ENCODE measurements at places on chromosomes 11 and 22. TPM values are rescaled to one million over a fixed set of nuclear protein-coding genes. Genes with fewer than 3 reads are reported as not detected.

- no peak overlapping the region for H3K4me3 ChIP-seq
- no peaks in the 10 kb centered on the region for H3K36me3 ChIP-seq
- DNase-seq = no peak
- H3K27me3 ChIP-seq = no peaks in the 10 kb centered on the region
Observed at GRCh38 chr22:28395920-28396753, 283.5 kb downstream of the TTC28 start.

DNA sequence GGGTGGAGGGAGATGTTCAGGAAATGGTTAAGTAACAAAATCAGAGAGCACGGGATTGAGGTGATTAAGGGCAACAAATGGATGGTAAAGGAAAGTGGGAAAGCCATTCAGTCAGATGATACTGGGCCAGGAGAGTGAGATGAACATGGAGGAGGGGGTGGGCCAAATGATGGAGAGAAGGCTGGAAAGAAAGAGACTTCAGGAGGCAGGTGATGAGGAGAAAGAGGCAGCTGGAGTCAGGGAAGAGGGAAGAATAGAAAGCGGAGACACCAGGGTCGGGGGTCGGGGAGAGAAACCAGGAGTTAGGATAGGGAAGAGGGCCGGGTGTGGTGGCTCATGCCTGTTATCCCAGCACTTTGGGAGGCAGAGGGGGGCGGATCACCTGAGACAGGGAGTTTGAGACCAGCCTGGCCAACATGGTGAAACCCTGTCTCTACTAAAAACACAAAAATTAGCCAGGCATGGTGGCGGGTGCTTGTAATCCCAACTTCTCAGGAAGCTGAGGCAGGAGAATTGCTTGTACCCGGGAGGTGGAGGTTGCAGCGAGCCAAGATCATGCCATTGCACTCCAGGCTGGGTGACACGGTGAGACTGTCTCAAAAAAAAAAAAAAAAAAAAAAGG is 4.7 kb upstream of the KDM2A start:
- H3K27ac ChIP-seq = no peak overlapping the region
- no peaks in the 10 kb centered on the region for H3K36me3 ChIP-seq
- DNase-seq = no peak

- no peaks in the 10 kb centered on the region for H3K36me3 ChIP-seq
- H3K4me3 ChIP-seq = no peak overlapping the region
- peaks cover 99% of the 10 kb centered on the region for H3K4me1 ChIP-seq
- peak overlapping the region; percentile 95 for H3K27ac ChIP-seq
- no peaks in the 10 kb centered on the region for H3K27me3 ChIP-seq
Observed at GRCh38 chr22:36362932-36363331, 24.8 kb downstream of the MYH9 start.

DNA sequence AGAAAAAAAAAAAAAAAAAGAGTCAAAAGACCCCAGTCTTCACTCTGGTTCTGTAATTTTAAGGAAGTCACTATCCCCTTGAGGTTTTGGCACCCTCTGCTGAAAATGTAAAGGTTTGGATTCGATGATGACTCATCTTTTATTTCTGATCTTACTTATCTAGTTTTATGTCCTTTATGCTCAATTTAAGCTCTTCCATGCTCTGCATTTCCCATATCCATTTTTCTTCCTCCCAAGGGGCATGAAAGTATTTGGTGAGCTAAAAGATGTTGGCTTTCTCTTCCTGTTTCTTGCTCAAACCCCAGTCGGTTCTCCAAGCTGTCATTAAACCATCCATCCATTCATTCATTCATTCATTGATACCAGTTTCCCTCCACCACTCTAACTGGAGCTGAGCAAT is 61.0 kb upstream of the CDON start:
- DNase-seq = no peak
- no peak overlapping the region for H3K27ac ChIP-seq
- no peak overlapping the region for H3K4me3 ChIP-seq
- no peaks in the 10 kb centered on the region for H3K4me1 ChIP-seq
- H3K36me3 ChIP-seq = no peaks in the 10 kb centered on the region
- H3K27me3 ChIP-seq = no peaks in the 10 kb centered on the region

- no peaks in the 10 kb centered on the region for H3K36me3 ChIP-seq
- H3K4me1 ChIP-seq = no peaks in the 10 kb centered on the region
- no peak for DNase-seq
- no peak overlapping the region for H3K4me3 ChIP-seq
- H3K27ac ChIP-seq = no peak overlapping the region
Observed at GRCh38 chr11:113431746-113432145, 43.5 kb downstream of the DRD2 start.

GRCh38 chr11:72807021-72807693 is 7.1 kb upstream of the ATG16L2 start:
- peak overlapping the region; percentile 79 for H3K27ac ChIP-seq
- H3K4me3 ChIP-seq = no peak overlapping the region
- no peak for DNase-seq
- no peaks in the 10 kb centered on the region for H3K27me3 ChIP-seq

GRCh38 chr11:108685419-108686130 is 20.7 kb downstream of the DDX10 start:
- H3K36me3 ChIP-seq = peaks cover 5% of the 10 kb centered on the region
- no peak for DNase-seq
- H3K4me3 ChIP-seq = no peak overlapping the region
- H3K27me3 ChIP-seq = no peaks in the 10 kb centered on the region
- H3K4me1 ChIP-seq = no peaks in the 10 kb centered on the region

DNA sequence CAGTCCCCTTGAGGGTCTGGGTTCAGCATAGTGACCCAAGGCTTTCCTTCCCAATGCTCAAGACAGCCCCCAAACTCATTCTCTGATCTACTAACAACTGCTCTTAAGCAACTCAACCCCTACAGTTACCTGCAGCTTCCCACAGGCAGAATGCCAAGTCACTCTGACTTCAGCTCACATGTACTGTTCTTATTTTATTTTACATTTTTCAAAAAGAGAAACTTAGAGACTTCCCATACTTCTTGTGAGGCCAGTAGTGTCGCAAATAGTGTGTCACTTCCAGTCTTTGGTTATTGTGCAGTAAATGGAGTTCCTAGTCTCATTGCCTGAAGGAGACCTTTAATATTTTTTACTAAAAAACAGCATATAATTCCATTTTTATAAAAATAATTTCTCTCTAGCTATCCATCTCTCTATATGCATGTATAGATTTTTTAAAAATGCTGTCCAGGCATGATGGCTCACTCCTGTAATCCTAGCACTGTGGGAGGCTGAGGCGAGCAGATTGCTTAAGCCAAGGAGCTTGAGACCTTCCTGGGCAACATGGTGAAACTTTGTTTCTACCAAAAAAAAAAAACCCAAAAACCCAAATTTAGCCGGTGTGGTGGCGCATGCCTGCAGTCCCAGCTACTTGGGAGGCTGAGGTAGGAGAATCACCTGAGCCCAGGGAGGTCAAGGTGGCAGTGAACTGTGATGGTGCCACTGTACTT is 41.8 kb downstream of the ENTHD1 start:
- no peaks in the 10 kb centered on the region for H3K4me1 ChIP-seq
- no peak overlapping the region for H3K4me3 ChIP-seq
- no peak overlapping the region for H3K27ac ChIP-seq
- no peaks in the 10 kb centered on the region for H3K27me3 ChIP-seq

- H3K27me3 ChIP-seq = no peaks in the 10 kb centered on the region
- no peak overlapping the region for H3K4me3 ChIP-seq
- H3K36me3 ChIP-seq = no peaks in the 10 kb centered on the region
- no peak overlapping the region for H3K27ac ChIP-seq
- H3K4me1 ChIP-seq = no peaks in the 10 kb centered on the region
- no peak for DNase-seq
Observed at GRCh38 chr11:120909676-120910416, 114.1 kb upstream of the TBCEL start.

GRCh38 chr11:111419641-111420327 is 40.7 kb upstream of the POU2AF1 start:
- H3K36me3 ChIP-seq = no peaks in the 10 kb centered on the region
- H3K27ac ChIP-seq = no peak overlapping the region
- no peak for DNase-seq
- no peak overlapping the region for H3K4me3 ChIP-seq

- H3K4me3 ChIP-seq = no peak overlapping the region
- no peak for DNase-seq
- no peak overlapping the region for H3K27ac ChIP-seq
- H3K4me1 ChIP-seq = peaks cover 17% of the 10 kb centered on the region
- H3K27me3 ChIP-seq = no peaks in the 10 kb centered on the region
Observed at GRCh38 chr11:15972838-15973237, 383.5 kb downstream of the SOX6 start.

- H3K4me1 ChIP-seq = no peaks in the 10 kb centered on the region
- no peak for DNase-seq
Observed at GRCh38 chr11:21427726-21428125, 758.3 kb downstream of the NELL1 start.

DNA sequence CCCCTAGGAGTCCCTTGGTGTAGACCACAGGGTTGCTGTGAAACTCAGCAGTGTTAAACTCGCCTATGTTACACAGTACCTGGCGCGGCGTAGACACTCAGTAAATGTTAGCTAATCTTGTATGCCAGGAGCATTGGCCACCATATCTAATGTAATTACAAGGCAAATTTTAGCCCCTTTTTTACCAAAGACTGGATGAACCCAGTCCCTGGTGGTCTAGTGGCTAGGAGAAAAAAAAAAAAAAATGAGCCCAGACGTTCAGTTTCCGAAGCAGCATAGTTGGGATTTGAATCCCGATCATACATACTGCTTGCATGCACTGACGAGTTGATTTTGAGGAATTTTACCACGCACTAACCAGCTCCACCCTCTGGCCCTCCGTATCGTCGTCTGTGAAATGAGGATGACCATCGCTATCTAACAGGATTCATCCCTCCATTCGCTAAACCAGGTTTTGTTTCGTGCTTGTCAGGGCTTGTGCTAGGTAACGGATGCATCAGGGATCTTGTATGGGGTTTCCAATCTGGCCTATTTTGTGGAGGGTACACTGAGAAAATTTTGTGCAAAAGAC is 688 bp downstream of the PTS start:
- H3K27me3 ChIP-seq = no peaks in the 10 kb centered on the region
- peaks cover 7% of the 10 kb centered on the region for H3K4me1 ChIP-seq
- peak overlapping the region; percentile 65 for H3K4me3 ChIP-seq

DNA sequence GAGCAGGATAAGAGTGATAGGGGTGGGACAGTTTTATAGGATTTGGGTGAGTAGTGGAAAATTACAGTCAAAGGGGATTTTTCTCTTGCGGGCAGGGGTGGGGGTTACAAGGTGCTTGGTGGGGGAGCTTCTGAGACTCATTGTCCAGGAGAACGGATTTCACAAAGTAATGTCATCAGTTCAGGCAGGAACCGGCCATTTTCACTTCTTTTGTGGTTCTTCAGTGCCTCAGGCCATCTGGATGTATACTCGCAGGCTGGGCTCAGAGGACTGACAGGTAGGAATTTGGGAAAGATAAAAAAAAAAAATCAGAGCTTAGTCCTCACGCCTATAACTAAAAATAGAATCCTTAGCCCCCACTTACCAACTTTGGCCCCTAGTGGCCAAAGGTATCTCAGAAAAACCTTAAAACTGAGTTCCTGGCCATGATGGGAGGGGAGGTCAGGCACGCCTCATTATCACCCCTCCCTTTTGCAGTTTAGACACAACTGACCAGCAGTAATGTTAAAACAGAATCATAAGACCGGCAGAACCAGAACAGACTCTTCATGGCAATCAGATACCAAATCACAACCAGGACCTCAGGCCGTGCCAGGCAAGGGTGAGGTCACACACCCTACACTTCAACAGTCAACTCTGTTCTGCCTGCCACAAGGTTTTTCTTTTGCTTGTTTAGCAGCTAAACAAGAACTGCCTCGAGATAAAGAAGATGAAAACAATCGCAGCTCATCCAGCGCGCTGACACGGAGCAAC is 8.9 kb upstream of the APOBEC3G start:
- H3K4me1 ChIP-seq = no peaks in the 10 kb centered on the region
- no peak overlapping the region for H3K27ac ChIP-seq
- H3K27me3 ChIP-seq = no peaks in the 10 kb centered on the region

DNA sequence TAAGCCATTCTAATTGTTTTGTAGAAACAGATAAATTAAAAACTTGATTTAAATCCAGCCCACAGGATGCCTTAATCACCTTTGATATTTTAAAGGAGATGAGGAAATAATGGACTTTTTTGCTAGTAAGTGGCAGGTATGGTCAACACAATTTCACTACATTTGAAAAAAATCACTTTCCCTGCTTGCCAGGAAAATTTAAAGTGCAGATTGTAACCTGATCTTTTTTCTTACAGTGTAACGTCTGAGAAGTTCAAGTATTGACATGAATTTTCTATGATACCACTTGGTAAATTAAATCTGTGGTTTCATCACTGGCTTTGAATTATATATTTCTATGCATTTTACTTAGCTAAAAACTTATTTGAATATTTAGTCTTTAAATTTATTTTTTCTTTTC is 65.3 kb downstream of the ARHGEF12 start:
- no peaks in the 10 kb centered on the region for H3K36me3 ChIP-seq
- no peaks in the 10 kb centered on the region for H3K27me3 ChIP-seq
- no peak for DNase-seq

DNA sequence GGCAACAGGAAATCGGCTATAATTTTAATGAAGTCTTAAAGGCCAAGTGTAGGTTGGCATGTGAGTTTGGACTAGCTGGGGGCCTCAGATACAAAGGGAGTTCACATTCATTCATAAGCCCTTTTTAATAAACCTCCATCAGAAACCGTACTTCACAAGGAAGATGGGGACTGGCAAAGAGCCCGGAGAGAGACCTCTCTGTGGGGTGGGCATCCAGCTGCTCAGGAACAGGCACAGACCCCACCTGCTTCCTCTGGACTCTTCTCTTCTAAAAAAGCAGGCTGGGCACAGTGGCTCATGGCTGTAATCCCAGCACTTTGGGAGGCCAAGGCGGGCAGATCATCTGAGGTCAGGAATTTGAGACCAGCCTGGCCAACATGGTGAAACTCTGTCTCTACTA is 3.9 kb upstream of the ARFGAP3 start:
- DNase-seq = no peak
- H3K36me3 ChIP-seq = no peaks in the 10 kb centered on the region
- no peaks in the 10 kb centered on the region for H3K27me3 ChIP-seq
- H3K4me3 ChIP-seq = no peak overlapping the region
- H3K4me1 ChIP-seq = peaks cover 9% of the 10 kb centered on the region

DNA sequence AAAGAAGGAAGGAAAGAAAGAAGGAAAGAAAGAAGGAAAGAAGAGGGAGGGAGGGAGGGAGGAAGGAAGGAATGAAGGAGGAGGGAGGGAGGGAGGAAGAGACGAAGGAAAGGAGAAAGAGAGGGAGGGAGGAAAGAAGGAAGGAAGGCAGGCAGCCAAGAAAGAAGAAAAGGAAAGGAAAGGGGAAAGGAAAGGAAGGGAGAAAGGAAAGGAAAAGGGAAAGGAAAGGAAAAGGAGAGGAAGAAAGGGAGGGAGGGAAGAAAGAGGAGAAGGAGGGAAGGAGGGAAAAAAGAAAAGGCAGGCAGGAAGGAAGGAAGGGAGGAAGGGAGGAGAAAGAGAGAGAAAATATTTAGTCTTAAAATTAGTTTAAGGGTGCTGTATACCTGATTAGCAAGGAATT is 704.1 kb downstream of the LUZP2 start:
- H3K36me3 ChIP-seq = no peaks in the 10 kb centered on the region
- no peaks in the 10 kb centered on the region for H3K27me3 ChIP-seq

GRCh38 chr22:50696799-50697561 is 24.4 kb downstream of the SHANK3 start:
- H3K27ac ChIP-seq = peak overlapping the region; percentile 19
- DNase-seq = no peak
- peak overlapping the region; percentile 51 for H3K4me3 ChIP-seq
- no peaks in the 10 kb centered on the region for H3K27me3 ChIP-seq
- peaks cover 36% of the 10 kb centered on the region for H3K4me1 ChIP-seq

Gene ELFN2
- total RNA-seq = 1.7 TPM

Gene NRGN
- total RNA-seq = 30.9 TPM

Gene FBLN1
- total RNA-seq = 261 TPM

Gene OR4D11
- total RNA-seq = not detected

Gene MS4A6A
- 156 TPM for total RNA-seq

Gene LMNTD2
- 8.0 TPM for total RNA-seq

Gene CEND1
- total RNA-seq = not detected

Gene CELSR1
- total RNA-seq = 145 TPM

Gene OR6A2
- total RNA-seq = 1.0 TPM

Gene HEPHL1
- not detected for total RNA-seq

Gene OR8D1
- total RNA-seq = not detected

Gene TSSK2
- total RNA-seq = not detected

Measured in upper lobe of left lung (tissue), 6 donors.